ENCODE measurements at places on chromosomes 16 and 17.

DNA sequence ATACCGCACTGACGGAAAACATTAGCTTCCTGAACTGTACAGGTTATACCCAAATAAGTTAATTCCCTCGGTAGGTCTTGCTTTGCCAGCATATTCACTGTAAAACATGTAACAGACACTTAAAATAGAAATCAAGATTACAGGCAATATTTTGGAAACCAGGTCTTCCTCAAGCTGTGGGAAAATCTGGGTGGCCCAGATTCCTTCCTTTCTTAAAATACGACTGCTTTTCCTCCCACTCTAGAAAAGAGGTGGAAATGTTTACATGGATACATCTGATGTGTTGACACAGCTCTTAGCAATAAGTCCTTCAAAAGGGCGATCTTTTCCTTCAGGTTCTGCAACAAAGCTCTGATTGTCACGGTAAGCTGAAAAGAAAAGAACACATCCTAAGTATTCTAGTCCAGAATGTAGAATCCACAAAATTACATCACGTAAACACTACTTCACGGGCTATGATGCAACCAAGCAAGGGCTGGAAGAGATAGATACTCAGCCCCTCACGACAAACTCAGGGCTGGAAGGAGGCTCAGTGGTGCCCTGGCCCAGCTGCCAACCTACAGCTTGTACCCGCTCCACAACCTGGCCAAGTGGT is 18.4 kb downstream of the STX8 start:
- DNase-seq = no peak

DNA sequence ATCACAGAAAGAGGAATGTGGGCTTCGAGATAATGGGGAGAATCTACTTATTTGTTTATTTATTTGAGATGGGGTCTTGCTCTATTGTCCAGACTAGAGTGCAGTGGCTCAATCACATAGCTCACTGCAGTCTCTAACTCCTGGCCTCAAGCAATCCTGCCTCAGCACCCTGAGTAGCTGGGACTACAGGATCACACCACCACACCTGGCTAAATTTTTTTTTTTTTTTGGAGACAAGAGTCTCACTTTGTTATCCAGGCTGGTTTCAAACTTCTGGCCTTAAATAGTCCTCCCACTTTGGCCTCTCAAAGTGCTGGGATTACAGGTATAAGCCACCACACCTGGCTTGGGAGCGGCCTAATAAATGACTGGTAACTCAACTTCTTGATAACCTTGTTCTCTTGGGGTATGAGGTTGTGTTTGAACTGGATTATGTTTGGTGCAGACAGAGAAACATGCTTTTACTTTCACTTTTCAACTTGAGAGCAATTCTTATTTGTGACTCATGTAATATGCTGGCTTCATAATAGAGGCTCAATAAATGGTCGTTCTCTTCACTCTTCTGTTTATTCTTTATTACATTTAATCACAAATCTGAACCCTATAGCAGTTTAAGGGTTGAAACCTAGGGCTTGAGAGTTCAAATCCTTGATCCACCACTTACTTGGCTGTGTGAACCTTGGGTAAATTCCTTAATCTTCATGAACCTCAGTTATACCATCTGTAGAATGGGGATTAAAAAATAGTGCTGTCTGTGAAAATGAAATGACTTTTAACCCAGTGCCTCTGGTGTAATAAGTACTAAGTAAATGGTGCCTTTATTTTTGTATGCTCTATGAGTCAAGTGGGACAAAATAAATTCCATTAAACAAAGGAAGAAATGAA is 129.1 kb upstream of the HS3ST2 start:
- no peak for DNase-seq

DNA sequence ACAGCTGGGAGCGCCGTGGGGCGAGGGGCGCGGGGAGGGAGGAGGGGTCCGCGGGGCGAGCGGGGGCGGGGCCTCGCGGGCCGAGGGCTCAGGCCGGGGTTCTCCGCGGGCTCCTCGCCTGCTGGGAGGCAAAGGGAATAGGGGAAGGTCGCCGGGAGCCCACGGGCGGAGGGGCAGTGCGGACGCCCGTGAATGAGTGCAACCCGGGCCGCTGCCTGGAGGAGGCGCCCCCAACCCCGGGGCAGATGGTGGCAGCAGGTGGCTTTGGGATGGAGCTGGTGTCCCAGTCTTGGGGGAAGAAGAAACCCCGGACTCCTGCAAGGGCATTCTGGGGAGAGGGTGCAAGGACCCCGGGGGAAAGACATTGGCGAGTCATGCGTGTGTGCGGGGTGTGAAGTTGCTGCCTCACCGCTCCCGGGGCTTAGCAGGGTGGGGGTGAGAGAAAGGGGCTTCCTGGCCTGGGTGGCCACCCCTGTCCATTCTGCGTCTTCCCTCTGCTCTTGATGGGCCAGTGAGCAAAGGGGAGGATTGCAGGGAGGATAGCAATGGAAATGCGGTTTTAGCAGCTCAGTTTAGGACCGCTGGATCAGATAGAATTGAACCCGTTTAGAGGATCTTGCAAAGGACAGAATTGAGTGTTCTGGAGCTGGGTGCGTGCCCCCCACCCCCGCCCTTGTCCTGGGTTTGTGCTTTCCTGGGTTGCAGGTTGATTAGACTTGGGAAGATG is 526 bp downstream of the KIAA0513 start:
- DNase-seq = no peak

DNA sequence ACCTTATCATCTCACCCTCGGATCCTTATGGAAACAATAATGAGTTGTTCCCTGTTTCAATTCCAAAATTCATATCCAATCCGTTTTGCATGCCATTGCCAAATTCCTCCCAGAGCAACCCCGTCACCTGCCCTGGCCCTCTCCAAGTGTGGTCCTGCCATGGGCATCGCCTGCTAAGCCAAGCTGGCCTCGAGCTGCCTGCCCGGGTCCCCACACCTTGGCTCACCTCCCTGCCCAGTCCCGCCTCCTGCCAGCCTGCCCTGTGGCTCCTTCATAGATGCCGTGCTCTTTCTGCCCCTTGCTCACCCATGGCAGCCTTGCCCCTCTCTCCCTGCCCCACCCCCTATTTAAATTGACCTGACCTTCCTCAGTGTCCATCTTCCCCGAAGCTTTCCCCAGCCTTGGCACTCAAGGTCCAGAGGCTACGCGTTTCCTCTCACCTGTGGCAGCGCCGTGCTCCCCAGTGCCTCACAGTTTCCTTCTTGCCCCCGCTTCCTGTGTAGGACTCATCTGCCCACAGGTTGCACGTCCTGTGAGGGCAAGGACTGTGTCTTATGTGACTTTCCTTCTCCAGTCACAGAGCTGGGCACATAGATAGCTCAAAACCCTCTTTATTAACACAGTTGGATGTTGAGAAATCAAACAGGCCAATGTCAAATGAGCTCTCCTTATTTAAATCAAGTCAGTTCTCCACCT is 12.7 kb downstream of the MAPT start:
- DNase-seq = no peak

DNA sequence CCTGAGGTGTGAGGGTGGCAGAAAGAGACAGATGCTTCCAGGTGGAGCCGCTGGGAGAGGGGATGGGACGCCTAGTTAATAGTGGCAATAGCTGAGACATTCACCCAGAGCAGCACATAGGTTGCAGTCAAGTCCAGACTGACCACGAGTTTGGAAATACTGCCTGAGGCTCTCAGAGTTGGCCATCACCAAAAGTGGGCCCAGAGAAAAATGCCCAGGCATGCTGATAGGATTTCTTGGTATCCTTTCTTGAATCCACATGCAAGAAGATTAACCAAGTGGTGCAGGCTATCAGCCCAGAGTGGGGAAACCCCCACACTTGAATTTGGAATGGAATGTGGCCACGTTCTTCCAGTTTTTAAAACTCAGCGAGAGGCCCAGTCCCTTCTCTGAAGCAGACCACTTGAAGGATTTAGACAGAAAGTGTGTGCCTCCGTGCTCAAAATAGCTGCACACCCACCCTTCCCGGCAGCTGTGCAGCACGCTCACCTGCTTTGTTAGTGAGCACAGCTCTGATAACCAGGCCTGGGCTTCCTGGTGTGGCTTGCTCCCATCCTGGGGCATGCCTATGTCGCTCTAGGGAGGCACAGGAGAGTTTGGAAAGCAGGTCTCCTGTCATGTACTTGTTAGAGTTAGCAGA is 35.7 kb downstream of the PLD6 start:
- DNase-seq = no peak

DNA sequence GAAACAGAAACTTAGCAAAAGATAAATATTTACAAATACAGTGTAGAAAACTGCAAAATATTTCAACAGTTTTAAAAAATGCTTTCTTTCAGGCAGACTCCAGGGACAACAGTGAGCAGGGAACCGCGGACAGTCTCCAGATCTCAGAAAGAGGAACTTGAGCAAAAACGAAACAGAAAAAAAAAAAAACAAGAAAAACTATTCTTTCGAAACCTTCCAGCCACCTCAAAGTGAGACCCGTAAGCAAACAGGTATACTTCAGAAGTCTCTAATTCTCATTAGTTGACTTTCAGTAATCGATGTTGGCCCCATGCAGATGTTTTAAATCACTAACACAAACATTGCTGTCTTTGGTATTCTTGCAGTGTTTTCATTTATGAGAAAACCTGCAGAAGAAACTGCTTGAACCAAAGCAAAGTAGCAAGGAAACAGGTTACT is 15.7 kb upstream of the CCL1 start:
- peak; percentile 64 for DNase-seq

DNA sequence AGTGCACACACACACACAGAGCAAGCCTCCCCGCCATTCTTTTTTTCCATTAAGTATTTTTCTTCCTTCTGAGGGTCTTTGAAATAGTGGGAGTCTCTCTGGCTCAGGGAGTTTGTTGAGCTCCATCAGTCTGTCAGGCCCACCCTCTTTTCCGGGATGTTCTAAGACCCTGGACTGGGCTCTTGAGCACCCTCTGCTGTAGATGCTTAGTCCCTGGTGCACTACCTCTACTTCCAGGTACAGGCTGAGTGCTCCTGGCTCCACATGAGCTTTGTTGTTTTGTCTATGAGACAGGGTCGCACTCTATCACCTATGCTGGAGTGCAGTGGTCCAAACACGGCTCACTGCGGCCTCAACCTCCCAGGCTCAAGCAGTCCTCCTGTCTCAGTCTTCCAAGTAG is 20.7 kb downstream of the LIMD2 start:
- DNase-seq = no peak

- peak; percentile 28 for DNase-seq
These were observed 20.2 kb downstream of the CDIPT start for GRCh38 chr16:29842732-29843346.

DNA sequence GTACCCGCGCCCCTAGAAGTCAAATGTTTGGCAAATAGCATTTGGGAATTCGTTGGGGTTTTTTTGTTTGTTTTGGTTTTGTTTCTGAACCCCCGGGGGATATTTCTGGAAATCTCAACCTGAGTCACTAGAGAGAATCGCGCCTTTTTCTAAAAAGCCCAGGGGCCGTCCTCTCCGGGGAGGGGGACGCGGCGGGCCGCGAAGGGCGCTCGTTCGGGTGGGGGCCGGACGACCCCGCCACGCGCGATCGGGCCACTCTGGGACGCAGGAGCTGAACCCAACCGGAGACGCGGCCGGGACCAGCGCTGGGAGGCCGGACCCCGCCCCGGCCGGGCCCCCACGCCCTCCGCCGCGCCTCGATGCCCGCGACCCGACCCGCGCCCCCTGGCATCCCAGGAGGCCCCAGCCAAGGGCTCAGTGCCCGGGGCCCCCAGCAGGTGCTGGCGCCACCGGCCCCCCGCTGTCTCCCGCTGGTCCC is 302 bp downstream of the LITAF start:
- DNase-seq = no peak

GRCh38 chr16:85017151-85017550 is 5.8 kb upstream of the ZDHHC7 start:
- DNase-seq = no peak

DNA sequence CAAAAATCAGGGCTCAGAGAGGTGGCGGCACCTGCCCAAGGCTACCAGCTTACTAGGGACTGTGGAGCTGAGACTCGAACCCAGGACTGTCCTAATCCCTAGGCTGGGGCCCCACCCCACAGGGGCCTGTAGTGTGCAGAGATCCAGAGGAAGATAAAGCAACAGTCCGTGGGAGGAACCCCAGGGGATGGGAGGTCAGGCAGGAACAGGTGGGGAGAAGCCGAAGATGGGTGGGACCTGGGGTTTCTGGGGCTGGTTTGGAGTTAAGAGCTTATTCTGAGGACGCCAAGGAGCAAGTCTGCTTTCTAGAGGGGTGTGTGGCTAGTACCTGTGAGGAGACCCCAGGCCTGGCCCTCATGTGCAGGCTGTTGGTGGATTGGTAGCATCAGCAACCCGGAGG is 14.9 kb downstream of the C16orf74 start:
- peak; percentile 48 for DNase-seq

DNA sequence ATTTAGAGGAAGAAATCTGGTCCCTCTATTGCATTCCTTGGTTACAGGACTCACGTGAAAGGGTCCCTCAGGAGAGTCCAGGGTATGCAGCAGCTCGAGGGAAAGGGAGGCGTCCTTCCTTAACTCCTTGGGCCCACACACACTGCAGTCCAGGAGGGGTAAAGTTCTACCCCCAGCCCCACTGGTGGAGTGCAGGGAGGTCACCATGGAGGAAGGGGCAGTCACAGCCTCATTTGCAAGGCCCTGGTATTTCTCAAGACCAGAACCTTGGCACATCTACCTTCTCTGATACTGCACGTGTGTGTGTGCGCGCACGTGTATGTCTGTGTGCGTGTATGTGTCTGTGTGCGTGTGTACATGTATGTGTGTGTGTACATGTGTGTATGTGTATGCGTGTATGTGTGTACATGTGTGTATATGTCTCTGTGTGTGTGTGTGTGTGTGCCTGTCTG is 11.1 kb downstream of the HIC1 start:
- DNase-seq = no peak

- no peak for DNase-seq
These were observed 8.9 kb upstream of the KRTAP17-1 start for GRCh38 chr17:41324180-41325075.

DNA sequence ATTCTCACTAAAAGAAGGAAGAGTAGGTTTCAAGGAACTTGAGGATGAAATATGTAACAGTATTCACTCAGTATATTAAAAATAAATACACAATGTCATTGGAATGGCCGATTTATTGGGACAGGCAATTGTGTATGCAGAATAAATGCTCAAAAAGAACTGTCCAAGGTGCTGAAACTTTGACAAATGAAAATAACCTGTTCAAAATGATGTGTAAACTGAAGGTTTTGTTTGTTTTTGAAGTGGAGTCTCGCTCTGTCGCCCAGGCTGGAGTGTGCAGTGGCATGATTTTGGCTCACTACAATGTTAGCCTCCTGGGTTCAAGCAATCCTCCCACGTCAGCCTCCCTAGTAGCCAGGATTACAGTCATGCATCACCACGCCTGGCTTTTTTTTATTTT is 318.7 kb upstream of the RBFOX1 start:
- DNase-seq = peak; percentile 30

DNA sequence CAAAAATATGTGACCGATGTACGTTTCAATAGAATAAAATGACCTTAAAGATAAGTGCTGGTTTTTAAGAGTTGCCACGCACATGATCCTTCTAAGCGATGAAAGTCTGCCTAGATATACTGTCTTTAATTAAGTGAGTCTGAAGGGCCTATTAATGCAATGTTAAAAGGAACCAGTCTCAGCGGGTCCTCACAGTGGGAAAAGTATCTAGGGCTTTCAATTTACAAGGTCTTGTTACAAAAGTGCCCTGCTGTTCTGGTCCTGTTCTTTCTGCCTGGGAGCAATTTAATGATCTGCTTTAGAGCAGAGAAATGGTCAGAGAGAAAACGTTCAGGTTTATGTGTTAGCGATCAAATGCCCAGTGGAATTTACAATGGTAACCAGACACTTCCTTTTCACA is 864.0 kb downstream of the KCNJ2 start:
- no peak for DNase-seq

- DNase-seq = peak; percentile 69
These were observed 43.2 kb downstream of the RPH3AL start for GRCh38 chr17:309361-309888.
